ENCODE measurements at places on chromosomes 2 and 18. TPM values are rescaled to one million over a fixed set of nuclear protein-coding genes. Genes with fewer than 3 reads are reported as not detected.

DNA sequence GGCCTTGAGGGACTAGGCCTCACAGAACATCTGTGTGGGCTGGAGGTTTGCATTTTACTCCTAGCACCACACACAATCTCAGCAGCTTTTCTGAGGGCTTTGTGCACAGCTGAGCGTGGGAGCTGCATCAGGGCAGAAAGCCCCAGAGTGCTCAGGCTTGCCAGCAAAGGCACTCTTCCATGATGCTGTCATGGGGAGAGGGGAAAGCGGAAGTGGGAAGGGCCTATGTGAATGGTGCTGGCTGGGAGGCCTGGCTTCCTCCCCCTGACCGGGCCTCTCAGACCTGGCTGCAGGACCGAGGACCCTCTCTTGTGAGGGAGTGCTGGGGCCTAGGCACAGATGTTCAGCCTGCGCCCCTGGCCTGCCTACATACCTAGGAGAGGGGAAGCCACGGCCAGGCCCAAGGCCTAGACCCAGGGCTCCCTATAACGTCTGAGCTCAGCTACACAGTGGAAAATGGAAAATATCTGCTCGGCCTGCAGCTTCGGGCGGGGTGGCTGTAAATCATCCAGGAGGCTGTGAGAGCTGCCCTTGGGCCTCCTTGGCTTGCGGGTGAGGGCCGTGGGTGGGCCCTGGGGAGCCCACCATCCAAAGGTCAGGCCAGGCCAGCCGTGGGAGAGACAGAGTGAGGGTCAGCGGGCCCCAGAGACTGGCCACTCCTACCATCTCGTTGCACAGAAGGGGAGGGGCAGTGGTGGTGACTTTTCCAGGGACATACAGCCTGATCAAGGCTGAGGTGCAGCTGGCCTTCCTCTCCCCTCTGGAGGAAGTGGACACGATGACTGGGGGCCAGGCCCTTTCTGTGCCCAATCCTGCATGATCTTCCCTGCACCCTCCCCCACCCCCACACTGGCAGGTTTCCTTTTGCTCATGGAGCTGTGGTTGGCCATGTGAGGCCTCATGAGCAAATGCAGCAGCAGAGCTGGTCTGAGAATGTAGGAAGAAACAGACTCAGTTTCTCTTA lies 22.8 kb downstream of the GLI2 start:
- DNase-seq: no peak

DNA sequence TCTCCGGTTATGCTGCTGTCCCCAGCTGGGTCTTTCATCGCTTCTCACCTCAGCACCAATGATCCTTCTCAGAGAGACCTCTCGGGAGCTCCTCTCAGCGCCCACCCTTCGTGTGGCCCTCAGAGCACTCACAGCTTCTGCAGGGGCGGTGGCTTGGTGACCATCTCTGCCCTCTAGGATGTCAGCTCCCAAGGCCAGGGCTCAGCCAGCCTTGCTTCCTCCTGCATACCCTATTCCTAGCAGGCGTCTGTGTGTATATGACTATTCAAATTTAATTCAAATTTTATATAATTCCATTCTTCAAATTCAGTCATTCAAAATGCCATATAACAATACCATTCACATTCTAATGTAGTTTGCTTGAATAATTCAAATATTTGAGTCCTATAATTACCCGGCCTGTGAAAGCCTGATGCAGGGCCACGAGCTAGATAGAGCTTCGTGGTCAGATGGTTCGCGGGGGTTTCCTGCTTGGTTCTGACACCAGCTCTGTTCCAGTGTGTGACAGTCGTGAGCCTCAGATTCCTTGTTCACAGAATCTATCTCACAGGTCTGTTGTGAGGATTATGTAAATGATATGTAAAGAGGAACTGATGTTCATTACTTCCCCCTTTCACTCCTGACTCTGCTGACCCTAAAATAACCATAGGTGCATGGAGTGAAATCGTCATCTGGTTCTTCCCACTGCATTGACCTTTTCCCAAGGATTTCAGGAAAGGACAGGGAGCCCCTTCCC lies 94.0 kb upstream of the CNGA3 start:
- DNase-seq: no peak

The DHX57 gene
- 17.9 TPM for total RNA-seq

The IL36B gene
- not detected for total RNA-seq

- DNase-seq: no peak
These were observed at the start of gene EVA1A for GRCh38 chr2:75560768-75561565. EVA1A (minus strand) TSS chr2:75560939; CDS start chr2:75518140, 42,799 bp downstream.

- no peak for DNase-seq
These were observed 68.4 kb upstream of the MSH2 start for GRCh38 chr2:47334356-47335136.

GRCh38 chr18:12433829-12434540 lies 26.3 kb downstream of the PRELID3A start:
- no peak for DNase-seq

- peak; percentile 66 for DNase-seq
These were observed 765 bp upstream of the ID2 start for GRCh38 chr2:8680822-8681760.

GRCh38 chr2:67997903-67998302 lies 64.9 kb downstream of the C1D start:
- no peak for DNase-seq

GRCh38 chr2:128369108-128369555 lies 50.5 kb upstream of the HS6ST1 start:
- no peak for DNase-seq

- DNase-seq: no peak
These were observed 19.0 kb downstream of the SNED1 start for GRCh38 chr2:241017228-241017940.

GRCh38 chr18:53375621-53376020 lies 848.8 kb downstream of the MBD2 start:
- no peak for DNase-seq

The NEDD4L gene
- 6.9 TPM for total RNA-seq

The PJVK gene
- total RNA-seq: 3.1 TPM

- no peak for DNase-seq
These were observed 748.7 kb downstream of the RNF144A start for GRCh38 chr2:7665880-7666279.

DNA sequence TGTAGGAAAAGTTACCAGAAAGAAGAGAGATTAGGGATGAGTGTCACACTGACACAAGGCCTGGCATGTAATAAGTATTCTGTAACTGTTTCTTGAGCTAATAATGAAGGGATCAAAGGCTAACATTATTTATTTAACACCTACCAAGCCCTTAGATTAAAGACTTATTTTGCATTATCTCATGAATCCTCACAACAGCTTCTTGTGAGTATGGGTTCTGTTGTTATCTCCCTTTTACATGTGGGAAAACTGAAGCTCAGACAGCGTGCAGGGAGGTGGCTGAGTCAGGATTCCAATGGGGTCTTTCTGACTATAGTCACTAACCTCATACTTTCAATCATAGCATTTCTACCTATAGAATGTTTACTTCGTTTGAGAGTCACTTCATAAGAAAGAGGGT lies 79.0 kb upstream of the PROKR1 start:
- DNase-seq: no peak

GRCh38 chr2:228458364-228458763 lies 276.9 kb upstream of the SPHKAP start:
- DNase-seq: no peak

GRCh38 chr2:224405841-224406370 lies 4.0 kb upstream of the FAM124B start:
- DNase-seq: no peak

GRCh38 chr18:44723411-44723810 lies 42.7 kb downstream of the SETBP1 start:
- no peak for DNase-seq

GRCh38 chr2:26727641-26728561 lies 35.4 kb downstream of the KCNK3 start:
- DNase-seq: no peak

The LYPD6 gene
- not detected for total RNA-seq

DNA sequence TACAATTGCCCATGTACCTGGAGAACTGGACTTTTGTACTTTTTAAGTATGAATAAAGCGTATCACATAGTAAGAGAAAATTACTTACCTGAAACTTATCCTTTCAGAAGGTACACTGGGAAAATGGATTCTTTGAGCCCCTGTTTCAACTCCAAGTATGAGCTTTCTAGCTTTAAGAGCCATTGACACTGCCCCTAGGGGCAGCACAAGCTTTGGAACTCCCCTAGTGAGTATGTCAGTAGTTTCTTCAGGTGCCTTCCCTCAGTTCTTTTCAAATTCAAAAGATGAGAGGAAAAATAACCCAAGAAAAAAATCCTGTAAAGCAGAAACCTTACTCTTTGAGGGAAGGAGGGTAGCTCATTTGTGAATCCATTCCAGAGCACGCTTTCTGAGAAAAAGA lies 124.1 kb downstream of the MEMO1 start:
- peak; percentile 3 for DNase-seq

DNA sequence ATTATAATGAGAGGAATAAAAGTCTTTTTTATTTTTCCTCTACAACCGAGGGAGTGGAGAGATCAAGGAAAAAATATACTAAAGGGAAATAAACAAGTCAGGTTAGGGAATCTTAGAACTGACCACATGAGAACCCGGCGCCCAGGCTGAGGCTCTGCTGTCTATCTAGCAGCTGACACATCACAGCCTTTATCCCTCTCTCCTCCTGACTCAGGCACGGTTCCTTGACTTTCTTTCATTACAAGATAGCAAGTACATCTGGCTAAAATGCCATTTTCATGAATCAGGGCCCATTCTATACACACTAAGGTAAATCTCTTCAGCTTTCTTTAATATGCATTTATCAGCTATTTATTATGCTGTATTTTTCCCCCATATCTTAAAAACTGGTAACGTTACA lies 296.0 kb downstream of the TMX3 start:
- no peak for DNase-seq

DNA sequence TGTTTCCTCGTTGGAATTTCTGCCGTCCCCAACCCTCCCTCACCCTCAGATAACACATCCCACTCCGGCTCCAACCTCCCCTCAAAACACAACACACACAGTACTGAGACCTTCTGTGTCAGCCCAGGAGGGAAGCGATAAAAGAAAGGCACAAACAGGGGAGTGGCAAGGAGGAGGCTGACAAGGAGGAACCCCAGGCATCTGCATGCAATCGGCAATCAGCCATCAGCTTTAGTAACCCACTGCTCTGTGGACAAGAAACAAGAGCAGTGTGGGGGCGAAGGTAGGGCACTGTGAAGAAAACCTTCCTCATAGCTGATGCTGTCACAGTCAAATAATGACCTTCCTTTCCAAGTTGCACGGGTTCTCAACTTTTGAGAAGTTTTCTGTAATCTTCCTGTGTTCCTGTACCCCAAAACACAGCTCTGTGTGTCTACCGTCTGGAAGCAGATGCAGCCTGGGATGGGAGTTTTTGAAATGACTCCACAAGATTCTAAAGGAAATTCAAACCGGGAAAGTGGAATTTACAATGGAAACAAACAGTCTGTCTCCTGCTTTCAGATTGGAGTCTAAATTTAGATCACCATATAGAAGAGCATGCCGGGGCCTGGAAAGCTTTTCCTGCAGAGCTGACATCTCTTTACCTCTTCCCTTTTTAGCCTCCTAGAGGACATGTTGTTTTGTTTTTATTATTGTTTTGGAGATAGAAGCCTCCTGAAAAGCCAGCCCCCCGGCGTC lies 16.4 kb upstream of the LPIN2 start:
- no peak for DNase-seq

DNA sequence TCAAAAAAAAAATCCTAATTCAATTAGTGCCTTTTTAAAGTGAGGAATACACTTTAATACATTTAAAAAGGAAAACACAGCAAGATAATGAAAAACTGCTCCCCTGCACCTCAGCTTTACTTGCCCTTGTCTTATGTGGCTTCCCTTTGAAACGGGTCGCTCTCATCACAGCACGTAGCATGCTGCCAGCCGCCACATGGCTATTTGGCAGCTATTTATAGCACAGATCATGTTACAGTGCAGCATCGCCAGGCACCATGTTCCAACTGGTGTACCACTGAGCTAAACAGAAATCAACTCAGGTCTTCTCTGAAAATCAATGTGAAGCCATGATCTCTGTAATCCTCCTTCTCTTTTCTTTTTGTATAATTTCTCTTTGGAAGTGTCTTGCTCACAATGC lies 65.1 kb downstream of the TMEM182 start:
- no peak for DNase-seq

- DNase-seq: no peak
These were observed 268.6 kb downstream of the MYCN start for GRCh38 chr2:16208921-16209320.

The RBM43 gene
- 15.7 TPM for total RNA-seq

GRCh38 chr2:35228584-35228983 lies 1127.0 kb upstream of the CRIM1 start:
- DNase-seq: no peak

The MARCHF4 gene
- total RNA-seq: not detected

The UXS1 gene
- 54.4 TPM for total RNA-seq

DNA sequence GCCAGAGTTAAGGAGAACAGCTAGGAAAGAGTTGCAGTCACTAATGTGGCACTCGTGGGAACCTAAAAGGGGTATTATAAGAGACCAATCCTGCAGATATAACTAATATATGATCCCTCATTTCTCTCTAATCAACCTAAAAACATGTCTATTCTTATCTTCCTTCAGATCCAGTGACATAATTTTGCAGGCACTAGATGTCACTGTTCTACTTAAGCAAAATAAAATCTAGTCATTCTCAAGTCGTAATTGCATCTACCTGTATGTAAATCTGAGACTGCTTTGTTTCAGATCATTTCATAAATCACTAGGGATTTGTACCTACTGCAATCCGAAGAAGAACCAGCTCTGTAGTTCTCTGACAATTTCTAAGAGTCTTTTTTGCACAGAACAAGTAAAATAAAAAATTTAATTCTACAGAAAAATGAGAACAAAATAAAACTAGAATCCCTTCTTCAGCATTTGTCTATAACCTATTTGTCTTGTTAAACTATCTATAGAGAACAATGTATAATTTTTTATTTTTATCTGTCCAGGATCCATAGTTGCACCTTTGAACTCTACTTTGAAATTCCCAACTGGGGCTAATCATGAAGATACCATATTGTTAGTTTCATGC lies 56.5 kb upstream of the ERBB4 start:
- no peak for DNase-seq

The SCN7A gene
- not detected for total RNA-seq

DNA sequence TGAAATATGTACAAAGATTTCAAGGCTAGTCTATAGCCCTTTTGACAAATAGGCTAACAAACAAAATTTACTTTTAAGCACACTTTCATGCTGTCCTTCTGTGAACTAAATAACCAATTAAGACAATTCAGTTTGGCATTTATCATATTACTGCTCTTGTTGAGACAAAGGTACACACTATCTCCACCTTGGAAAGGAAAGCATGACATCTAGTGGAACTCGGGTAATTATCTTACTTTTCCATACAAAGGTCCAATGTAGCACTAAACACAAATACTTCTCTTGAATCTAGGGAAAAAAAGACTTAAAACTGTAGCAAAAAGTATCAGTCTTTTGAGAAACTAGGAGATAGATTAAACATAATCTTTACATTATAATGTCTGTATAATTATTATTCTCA lies 125.0 kb upstream of the CD226 start:
- peak; percentile 35 for DNase-seq

The SLC25A52 gene
- not detected for total RNA-seq

- DNase-seq: no peak
These were observed 886.0 kb upstream of the CHAC2 start for GRCh38 chr2:52881606-52882005.

All from naive thymus-derived CD4-positive, alpha-beta T cell (primary cell).